Stimulated activated CD4-positive, alpha-beta T cell treated with anti-CD3 and anti-CD28 coated beads, Interleukin-12 subunit alpha, Interleukin-12 subunit beta, amount 100 ng/mL, for 48 hours (primary cell): ENCODE measurements at places on chromosomes 3 and 15.
A peak's percentile ranks its signal among the peaks of the same experiment; 100 is the strongest.

DNA sequence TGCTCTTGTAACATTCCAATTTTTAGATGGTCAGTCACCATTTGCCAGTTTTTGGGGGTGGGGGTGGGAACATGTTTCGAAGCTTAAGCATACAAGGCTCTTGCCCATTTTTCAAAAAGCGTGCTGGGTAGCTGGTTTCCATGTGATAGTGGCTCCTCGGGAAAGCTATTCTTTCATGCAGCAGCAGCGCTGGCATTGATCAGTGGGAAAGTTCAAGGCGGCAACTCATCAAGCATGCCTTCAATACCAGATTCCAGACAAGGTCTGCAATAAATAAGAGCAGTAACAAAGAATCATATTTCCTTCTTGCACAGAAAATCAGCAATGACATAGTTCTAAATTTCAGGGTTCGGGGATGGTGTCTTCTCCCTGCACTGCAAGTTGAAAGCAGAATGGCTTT is 133.5 kb upstream of the ONECUT1 start:
- no peak for DNase-seq

DNA sequence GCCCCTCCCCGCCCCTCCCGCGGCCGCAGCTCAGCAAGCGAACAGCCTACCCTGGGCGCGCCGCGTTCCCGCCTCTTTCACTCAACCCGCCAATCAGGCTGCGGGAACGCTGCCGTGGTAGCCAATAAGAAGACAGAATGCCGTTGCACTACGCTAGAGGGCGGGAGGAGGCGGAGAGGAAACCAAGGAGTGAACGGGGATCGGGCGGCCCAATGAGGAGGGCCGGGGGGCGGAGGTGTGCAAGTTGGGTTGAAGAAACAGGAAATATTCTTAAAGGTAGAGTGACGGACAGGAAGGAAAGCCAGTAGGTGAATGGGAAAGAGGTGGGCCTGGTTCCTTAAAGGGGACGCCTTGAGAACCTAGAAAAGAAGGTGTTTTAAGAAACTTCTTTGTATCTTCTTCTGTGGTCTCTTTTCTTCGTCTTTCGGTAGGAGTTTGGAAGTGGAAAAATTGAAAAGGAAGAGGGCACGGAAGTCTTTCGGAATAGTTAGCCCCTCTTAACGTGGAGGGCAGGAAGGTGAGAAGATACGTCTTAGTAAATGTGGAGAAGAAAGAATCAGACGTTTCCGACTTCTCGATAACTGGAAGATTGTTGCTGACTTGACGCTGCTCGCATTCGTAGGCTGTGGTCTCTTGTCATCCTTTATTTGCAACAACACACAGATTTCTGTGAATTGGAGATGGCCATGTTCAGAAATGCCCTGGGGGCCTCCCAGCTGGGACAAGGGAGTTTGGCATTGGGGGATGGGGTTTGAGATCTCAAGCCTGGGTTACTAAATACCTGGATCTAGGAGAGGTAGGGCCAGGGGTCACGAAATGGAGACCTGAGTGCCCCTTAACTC is 437 bp upstream of the USF3 start:
- DNase-seq, result peak; percentile 97

DNA sequence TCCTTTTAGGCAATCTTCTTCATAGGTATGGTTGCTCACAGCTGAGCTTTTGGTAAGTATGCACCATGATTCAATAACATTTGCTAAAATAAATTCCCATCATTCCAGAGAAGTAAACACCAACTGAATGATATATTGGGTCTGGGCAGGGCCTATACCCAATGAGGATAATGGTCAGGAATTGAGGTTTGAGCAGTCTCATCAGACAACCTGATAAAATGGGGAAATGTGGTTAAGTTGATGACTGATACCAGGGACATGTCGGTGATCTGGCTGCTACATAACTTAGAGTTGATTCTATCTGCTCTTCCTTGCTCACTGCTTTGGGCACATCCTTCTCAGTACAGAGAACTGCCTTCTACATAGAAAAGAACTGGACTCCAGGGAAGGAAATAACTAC is 92.9 kb downstream of the GPR156 start:
- no peak for DNase-seq

GRCh38 chr3:36647423-36647853 is 116.9 kb downstream of the DCLK3 start:
- no peak for DNase-seq

DNA sequence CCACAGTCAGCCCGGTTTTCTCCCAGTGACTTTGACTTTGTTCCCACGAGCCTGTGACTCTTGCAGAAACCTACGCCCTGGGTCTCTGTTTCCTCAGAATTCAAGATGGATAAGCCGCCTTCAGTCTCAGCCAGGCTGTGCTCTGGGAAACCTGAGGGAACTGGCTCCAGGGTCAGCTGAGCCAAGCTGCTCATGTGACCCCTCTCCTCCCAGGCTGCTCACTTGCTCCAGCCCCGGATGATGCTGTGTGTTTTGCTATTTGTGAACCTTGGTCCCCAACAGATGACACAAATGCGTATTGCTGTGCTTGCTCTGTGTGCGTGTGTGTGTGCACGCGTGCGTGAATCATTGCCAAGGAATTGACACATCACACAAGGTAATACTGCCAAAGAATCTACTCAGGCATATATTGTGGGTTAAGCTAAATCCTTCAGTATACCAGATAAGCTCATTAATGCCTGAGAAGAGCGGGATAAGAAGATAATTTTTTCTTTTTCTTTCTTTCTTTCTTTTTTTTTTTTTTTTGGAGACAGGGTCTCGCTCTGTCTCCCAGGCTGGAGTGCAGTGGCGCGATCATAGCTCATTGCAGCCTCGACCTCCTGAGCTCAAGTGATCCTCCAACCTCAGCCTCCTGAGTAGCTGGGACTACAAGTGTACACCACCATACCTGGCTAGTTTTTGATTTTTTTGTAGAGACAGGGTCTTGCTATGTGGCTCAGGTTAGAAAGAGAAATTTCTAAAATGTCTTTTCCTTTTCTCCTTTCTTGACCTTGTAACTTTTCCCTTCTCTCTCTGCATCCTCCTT is 29.2 kb upstream of the UMPS start:
- DNase-seq, result no peak

GRCh38 chr3:147937341-147937740 is 528.2 kb downstream of the ZIC1 start:
- no peak for DNase-seq
